Cardiac fibroblast (primary cell): ENCODE measurements at places on chromosomes 2 and 18.

GRCh38 chr2:18704276-18704675 lies 114.9 kb upstream of the NT5C1B start:
- DNase-seq = no peak

DNA sequence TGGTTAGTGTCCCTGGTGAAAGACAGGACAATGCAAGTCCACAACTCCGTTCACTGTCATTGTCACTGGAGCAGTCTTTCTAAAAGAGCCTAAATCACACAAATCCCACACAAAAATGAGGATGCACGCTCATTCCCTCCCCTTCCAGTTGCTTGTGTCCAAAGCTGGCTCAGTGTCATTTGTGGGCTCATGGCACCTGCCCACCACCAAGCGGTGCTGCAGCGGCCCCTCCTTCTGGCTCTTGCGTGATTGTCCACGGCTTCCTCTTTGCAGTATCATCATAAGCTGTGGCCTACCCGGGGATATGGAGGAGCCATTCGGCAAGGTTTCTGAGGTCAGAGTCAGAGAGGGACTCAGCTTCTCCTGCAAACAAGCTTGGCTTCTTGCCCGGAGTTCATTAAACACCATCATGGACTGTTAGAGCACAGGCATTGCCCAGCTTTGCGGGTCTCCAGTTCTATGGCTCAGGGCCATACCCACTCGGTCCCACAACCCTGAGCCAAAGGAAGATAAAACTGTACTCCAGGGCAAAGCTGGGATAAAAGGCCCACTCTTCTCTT lies 179.4 kb upstream of the AGAP1 start:
- DNase-seq = no peak

- no peak for DNase-seq
Observed at GRCh38 chr2:54763636-54764291, 40.3 kb downstream of the EML6 start.

DNA sequence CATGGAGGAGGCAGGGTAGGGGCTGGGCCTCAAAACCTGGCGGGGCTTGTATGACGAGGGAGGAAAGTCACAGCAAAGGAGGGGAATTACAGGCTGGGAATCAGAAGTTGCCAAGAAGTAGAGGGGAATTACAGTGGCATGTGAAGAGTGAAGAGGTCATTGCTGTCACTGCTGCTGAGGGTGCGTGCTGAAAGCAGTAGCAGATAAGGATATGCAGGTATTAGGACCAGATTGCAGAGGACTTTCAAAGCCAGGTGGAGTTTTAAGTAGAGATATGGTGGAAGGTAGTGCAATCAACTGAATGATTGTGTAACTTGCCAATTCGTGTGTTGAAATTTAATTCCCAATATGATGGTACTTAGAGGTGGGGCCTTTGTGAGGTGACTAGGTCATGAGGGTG lies 19.4 kb upstream of the LRPPRC start:
- DNase-seq = no peak

GRCh38 chr2:103103678-103104077 lies 341.8 kb downstream of the TMEM182 start:
- DNase-seq = no peak

DNA sequence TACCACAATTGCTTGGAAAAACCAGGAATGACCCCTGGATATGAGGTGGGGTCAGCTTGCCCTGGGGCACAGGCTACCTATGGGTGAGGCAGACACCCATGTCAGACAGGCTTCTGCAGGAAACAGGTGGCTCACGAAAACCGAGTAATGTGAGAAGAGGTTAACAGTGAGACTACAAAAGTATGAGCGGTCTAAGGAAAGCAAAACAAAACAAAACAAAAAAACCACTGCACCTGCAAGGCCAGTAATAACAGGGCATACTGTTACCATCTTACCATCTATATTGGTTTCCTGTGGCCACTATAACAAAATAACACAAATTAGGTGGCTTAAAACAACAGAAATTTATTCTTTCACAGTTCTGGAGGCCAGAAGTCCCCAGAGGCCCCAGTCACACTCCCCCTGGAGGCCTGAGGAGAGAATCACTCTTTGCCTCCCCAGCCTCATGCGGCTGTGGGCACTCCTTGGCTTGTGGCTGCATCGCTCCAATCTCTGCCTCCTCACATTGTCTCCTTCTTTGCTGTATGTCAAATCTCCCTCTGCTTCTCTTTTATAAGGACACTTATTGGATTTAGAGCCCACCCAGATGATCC lies 86.6 kb upstream of the EPC2 start:
- DNase-seq = no peak

- DNase-seq = no peak
Observed at GRCh38 chr2:54290356-54291025, 34.5 kb upstream of the TSPYL6 start.

DNA sequence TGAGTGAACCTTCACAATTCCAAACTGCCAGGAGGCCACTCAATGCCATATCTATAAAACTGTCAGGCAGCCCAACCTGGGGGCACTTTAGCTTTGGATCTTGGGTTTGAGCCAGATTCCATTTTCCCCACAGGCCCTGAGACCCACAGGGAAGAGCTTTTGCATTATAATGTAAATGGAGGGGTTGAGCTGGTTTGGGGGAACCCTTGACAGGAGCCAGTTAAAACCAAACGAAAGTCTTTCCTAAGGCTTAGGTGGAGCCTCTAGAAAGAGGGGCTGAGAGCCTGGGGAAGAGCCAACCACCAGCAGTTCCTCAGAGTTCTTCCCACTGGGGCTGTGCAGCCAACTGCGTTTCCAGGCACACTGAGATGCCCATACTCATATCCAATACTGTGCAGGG lies 42.7 kb downstream of the BCL11A start:
- DNase-seq = no peak

GRCh38 chr2:30625701-30626100 lies 178.7 kb downstream of the LCLAT1 start:
- DNase-seq = no peak

DNA sequence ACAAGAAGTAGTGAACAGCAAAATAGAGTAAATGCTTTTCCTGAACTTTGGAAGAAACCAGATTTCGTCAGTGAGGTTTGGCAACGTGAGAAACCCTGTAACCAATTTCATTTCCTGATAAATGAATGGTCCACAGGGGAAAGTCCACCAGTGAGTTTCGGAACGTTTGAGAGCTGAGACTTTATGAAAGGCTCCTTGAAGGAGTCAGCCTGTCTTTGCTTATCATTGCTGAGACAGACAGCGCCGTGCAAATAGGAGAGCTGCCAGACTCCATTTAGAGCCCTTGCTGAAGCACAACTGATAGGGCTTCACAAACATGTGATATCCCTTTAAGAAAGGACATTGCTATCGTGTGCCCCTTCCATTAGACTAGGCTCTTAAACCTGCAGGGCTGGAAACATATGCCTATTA lies 121.8 kb upstream of the SMAD7 start:
- peak; percentile 27 for DNase-seq

DNA sequence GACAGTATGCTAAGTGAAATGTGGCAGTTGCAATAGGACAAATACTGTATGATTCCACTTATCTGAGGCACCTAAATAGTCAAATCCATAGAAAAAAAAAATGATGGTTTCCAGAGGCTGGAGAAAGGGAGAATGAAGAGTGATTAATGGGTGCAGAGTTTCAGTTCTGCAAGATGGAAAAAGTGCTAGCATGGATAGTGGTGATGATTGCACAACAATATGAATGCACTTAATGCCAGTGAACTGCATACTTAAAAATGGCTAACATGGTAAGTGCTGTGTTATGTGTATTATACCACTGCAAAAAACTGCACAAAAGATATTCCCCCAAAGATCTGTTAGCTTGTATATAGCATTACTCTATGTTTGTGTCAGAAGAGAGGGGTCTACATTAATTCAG lies 185.4 kb downstream of the INHBB start:
- no peak for DNase-seq

GRCh38 chr2:174546519-174547506 lies 50.8 kb downstream of the WIPF1 start:
- DNase-seq = peak; percentile 65

- no peak for DNase-seq
Observed at GRCh38 chr2:112155331-112156151, 17.4 kb downstream of the FBLN7 start.

- DNase-seq = no peak
Observed at GRCh38 chr2:129772190-129772579, 207.3 kb upstream of the RAB6C start.

GRCh38 chr2:34552337-34552736 lies 953.2 kb upstream of the FAM98A start:
- no peak for DNase-seq

DNA sequence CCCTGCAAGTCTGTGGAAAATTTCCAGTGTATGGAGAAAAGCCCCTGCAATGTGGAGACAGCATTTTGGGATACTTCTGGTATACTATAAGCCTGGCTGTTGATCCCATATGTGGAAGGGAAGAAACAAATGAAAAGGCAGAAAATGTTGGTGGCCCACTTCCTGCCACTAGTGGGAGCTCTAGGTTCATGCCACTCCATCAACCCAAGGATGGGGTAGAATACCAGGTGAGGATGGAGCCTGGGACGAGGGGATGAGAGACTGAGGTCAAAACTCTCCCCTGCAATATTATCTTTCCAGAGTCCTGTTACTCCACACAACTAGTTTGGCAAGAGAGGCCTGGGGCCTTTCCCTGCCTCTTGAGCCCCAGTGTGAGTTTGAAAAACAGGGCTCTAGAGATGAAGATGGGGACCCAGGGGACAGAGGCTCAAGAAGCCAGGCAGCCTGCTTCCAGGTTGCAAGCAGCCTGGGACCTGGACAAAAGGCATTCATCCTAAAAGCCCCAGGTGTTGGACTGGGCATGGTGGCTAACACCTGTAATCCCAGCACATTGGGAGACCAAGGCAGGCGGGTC lies 31.9 kb downstream of the BMP10 start:
- peak; percentile 42 for DNase-seq

DNA sequence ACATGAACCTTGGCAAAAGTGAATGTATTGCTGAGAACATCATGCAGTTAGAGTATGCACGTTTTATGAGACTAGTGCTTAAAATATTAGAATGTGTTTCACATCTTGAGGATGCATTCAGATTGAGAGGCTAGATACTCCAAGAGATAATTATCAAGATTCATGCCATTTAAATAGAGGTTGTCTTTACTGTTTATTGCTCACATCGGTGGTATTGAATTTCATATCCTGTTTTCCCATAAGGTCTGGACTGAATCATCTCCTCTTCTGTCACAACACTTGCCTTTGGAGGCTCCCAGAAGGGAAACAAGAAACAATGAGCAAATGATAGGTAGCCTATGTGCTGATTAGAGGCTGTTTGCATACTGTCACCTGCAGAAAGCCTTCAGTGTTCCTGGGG lies 83.8 kb downstream of the CLHC1 start:
- DNase-seq = peak; percentile 63

- no peak for DNase-seq
Observed at GRCh38 chr18:7784171-7784570, 217.1 kb downstream of the PTPRM start.

DNA sequence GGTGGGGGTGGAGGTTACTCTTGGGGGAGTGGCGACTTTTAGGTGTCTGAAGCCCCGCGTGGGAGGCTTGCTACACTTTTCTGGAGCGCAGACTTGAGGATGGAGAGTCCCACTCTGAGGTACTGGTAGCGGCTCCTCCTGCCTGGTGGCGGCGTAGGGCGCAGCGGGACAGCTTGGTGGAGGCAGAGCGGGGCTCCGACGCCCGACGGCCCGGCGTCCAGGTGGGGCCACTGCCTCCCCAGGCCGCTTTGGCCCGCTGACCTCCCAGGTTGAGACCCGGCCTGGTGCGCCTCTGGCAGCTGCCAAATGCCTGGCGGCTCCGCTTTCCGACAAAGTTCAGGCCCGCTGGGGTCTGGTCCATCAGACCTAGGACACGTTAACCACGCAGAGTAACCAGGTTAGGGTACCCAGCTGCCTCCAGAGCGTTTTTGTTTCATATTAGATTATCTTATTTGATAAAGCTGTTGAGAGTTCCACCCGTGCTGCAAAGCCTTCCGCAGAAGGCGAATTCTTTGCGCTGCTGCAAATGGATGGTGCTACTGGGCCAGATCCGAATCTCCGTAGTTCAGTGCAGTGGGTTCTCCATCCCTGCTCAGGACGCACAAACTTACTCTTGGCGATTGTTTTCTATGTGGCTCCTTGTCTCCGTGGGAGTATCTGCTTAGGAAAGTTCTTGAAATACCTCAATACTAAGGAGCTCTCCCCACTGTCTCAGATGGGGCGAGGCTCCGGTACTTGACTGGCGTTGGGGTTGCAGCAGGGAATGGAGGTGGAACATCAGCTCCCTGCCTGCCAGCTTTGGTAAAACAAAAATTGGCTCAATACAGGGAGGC lies 405.9 kb downstream of the XIRP2 start:
- DNase-seq = peak; percentile 13

DNA sequence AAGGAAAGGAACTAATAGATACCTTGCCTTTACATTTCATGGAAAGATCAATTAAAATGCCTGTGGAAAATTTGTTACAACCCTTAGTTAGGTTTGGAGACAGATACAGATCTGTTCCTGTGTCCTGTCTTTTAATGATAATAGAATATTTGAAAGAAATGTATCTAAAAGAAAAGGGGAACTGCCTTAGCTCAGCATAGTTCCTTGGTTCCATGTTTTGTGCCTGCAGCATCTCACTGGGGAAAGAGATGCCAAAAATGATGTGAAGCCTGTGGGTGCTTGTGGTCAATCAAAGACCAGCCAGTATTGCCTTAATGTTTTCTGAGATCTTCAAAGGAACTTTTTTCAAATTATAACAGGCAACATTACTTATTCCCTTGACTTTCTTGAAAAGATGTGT lies 147.6 kb downstream of the ADCYAP1 start:
- no peak for DNase-seq
